CD4-positive, alpha-beta T cell treated with Interleukin-2 at 100 ng/mL for 4 hours (primary cell): ENCODE measurements at places on chromosomes 6 and 20.

DNA sequence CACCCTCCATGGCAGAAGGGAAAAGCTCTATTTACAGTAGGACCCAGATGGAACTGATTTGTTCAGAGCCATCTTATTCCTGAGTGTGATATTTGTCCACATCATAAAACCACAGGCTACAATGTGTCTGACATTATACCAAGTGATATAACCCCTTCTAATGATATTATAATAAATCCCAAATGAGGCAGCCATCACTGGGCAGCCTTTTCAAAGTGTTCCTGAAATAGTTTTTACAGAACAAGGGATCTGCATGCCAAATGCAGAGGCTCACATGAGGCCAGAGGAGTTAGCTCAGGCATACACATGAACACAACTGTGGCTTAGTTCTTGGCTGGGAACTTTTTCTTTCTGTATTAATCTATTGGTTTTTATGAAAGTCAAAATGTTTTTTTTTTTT, 207.7 kb downstream of the MAFB start:
- DNase-seq, result no peak

GRCh38 chr6:5906842-5907241, 99.9 kb downstream of the NRN1 start:
- DNase-seq, result no peak

DNA sequence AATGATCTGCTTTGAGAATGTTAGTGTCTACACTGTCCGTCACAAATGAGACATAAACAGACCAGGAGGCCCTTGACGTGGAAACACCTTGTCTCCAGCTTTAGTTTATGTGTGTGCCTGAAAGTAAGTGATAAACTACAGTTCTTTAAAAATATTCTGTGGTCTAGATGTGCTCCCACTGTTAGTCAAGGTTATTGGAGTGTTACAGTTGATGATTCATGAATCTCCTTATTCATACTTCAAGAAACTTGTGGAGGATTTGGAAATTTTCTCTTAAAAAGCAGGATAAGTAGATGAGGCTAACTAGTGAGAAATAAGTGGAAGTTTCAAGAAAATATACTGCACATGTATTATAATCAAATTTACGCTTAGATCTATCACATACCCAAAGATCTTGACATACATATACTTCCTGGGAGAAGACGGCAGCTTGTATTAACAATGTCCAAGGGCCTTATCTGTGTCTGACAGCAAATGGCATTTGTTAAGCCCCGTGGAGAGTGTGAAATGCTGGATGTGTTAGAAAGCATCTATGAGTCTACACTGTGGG, 90.5 kb upstream of the MBOAT1 start:
- no peak for DNase-seq

GRCh38 chr6:144008120-144008811, at the start of gene PLAGL1:
PLAGL1 (minus strand) TSS chr6:144008259; CDS start chr6:143948136, 60,123 bp downstream.
- DNase-seq, result no peak

GRCh38 chr6:41975276-41975675, 33.7 kb upstream of the CCND3 start:
- DNase-seq, result no peak

DNA sequence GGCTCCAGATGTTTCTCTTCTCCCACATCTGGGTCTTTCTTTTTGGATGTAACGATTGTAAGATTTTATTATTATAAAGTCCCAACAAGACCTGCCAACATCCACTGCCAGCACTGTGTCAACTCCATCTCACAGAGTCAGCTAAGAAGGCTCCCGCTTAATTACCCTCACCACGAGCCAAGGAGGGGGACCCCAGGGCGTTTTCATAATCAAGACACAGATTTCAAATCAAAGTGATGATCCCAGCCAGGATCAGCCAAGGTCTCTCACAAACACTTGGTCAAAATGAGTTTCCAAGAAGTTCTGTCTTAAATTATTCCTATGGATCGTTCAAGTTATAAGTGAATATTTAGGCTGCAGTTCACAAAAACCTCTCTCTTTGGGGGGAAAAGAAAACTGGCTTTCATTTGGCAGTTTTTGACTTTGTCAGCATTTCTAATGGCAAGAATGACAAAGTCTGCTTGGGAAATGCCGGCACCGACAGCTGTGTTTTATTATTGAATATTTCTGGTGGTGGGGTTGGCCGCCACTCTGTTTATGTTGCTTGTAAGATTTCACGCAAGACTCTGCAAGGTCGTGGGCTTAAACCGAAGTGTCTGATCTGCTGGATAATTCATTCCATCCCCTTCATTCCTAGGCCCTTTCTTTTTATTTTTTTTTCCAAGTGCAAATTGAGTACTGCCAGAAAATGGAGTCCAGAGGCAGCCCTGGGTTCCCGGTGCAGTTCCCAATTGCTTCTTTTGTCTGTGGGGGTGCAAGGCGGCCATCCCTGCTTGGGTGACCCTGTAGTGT, 170.2 kb upstream of the PMEPA1 start:
- DNase-seq, result no peak

- DNase-seq, result no peak
Measured at GRCh38 chr20:36969051-36969450, 17.5 kb upstream of the SAMHD1 start.

DNA sequence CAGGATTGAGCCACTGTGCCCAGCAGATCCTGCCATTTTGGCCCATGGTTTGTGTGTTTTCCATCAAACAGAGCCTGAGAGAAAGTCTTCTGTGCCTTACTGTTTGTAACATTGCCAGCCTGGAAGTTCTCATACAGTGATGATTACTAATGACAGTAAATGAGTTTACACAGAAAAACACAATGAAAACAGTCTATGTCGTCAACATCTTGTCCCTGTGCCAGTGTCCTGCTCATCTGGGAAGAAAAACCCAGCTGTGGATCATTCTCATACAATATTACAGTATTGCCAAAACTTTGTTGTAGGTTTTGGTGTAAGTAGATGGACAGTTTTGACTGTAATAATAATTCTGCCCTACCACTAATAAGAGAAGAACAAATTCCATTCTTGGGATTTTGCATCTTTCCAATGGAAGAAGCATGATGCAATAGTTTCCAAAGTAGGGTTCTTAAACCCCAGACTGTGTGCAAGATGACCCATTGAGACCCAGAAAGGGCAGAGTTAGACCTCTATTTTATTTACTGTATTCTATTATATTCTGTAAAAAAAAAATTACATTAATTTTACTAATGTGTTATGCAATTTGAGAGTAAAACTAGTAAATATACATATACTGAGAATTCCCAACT, 135.0 kb upstream of the JARID2 start:
- no peak for DNase-seq

GRCh38 chr20:31923388-31924331, 28.2 kb downstream of the PDRG1 start:
- DNase-seq, result no peak

GRCh38 chr6:35178932-35179832, 34.6 kb upstream of the SCUBE3 start:
- DNase-seq, result no peak

- DNase-seq, result no peak
Measured at GRCh38 chr6:14443629-14444268, 326.2 kb downstream of the CD83 start.

GRCh38 chr6:16760516-16761470, at the start of gene ATXN1:
ATXN1 (minus strand) TSS chr6:16761460.
- DNase-seq, result peak; percentile 45

- DNase-seq, result no peak
Measured at GRCh38 chr6:80357081-80357480, 250.6 kb downstream of the BCKDHB start.

DNA sequence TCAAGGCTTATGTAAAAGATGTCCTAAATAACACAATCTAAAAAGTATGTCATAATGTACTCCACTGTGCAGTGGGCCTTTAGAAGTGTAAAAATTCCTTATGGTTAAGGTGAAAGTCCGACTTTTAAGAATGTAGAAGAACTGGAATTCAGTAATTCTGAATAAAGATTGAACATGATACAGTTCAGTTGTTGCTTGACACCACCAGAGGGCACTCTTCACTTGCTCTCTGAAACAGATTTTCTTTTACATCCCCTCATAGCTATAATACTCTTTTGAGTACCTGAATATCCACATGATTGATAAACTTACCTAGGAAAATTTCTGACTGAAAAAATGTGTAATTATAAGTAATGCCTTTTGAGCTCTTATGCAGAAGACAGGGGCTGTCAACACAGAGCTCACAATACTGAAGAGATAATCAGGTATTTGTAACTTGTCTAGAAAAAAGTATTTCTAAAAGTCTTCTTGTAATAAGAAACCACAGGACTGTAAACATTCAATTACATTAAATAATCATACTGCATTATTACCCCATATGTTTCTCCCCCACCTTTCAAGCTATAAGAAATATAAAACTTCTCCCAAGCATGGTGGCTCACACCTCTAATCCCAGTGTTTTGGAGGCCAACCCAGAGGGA, 92.1 kb downstream of the POPDC3 start:
- DNase-seq, result peak; percentile 49

DNA sequence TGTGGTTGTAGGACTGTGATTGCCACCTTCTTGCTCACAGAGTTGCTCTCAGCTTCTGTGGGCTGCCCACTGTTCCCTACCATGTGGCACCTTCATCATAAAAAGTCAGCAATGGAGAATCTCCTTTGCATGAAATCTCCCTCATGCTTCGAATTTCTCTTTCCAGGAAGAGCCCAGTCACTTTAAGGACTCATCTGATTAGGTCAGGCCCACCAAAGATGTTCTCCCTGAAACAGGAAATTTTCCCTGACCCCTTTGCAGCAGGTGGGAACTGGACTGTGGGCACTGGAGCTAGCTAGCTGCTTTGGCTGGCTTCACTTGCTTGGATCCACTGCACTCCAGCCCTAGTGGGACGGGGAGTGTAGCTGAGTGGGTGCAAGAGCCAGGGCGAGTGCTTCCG, 47.7 kb upstream of the FAM184A start:
- DNase-seq, result no peak

GRCh38 chr6:157282284-157282683, 41.0 kb downstream of the TMEM242 start:
- no peak for DNase-seq

- DNase-seq, result no peak
Measured at GRCh38 chr6:79385333-79385732, 150.9 kb upstream of the HMGN3 start.

DNA sequence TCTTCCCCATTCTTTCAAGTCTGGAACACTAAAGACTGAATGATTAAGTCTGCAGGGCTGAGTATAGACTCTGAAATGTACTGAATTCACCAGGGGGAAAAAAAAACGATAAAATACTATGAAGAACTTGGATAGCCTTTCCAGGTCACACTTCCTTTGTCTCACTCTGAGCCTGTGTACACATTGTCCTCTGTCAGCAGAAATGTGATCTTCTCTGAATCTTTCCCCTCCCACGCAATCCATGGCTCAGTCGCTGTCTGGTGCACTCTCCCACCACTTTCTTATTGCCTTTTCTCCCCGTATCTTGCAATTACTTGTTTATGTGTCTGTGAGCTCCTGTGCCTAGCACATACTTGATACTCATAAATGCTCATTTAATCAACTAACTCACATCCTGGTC, 212.6 kb upstream of the RSPO3 start:
- DNase-seq, result no peak
